ENCODE measurements at places on chromosomes 6 and 20.

DNA sequence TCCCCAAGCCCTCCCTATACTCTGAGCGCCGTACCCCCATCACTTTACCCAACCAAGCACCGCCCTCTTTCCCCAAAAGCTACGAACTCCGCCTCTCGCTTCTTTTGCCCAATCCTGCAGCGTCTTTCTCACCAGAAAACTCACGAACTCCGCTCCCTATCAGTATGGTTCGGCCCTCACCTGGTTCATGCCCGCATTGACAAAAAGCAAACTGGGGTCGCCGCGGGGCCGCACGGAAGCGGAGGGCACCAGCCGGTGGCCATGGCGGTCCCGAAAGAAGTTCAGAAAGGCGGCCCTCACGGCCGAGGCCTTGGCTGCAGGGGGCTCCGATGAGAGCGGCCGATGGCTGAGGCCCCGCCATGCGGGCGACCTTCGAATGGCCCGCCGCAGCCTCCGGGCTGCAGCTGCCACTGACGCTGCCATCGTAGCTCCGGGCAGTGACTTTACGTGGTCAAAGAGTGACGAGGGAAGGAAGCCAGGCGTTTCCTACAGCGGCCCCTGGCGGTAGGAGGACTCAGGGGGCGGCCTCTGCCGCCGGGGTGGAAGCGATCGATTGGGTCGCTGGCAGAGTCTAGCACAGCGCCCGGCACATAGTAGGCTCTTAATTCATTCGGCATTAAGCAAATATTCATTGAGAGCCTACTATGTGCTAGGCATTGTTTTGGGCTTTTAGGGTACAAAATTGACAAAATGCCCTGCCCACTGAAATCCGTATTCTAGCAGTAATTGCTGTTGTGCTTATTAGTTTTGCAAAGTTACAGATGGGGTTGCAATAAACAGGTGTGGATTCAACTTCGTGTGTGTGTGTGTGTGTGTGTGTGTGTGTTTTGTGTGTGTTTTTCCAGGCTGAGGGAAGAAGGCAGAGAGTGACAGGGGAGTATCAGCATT, at the start of gene AARS2:
Gene AARS2, minus strand, starts transcription at position 447 of the 888 bp plus-strand sequence. Its CDS starts 24 bp downstream, at position 423.
- DNase-seq, result peak; percentile 95

- DNase-seq, result no peak
Observed at GRCh38 chr6:111950661-111951496, 77.6 kb upstream of the FYN start.

DNA sequence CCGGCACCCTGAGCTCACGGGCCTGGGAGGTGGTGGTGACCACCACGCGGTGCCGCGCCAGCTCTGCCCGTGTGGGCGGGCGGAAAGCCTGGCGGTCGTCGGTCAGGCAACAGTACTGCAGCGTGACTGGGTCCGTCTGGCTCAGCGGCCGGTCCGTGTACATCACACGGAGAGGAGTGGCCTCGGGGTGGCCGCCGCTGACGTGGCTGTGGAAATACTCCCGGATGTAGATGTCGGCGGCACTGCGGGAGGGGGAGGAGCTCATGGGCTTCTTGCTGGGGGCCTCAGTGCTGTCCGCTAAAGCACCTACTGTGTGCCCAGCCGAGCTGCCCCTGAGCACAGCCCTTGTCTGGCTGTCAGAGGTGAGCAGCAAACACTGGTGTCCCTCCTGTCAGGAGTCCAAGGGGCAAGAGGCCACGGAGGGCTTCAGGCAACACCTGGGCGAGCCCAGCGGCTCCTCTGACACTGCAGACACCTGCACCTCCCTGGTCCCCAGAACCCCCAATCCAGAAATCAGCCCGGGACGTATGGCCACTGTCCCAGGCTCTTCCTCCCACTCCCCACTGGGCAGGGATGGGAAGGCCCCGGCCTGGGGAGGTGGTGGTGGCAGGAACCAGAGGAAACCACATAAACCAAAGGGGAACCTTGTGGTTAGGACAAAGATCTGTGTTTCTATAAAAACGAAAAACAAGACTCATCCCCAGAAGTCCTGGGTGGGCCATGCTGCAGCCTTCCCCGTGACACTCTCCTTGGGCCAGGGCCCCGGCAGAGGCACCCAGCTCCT, 6.5 kb downstream of the HELZ2 start:
- no peak for DNase-seq

- no peak for DNase-seq
Observed at GRCh38 chr6:159282421-159282820, 113.2 kb downstream of the FNDC1 start.

DNA sequence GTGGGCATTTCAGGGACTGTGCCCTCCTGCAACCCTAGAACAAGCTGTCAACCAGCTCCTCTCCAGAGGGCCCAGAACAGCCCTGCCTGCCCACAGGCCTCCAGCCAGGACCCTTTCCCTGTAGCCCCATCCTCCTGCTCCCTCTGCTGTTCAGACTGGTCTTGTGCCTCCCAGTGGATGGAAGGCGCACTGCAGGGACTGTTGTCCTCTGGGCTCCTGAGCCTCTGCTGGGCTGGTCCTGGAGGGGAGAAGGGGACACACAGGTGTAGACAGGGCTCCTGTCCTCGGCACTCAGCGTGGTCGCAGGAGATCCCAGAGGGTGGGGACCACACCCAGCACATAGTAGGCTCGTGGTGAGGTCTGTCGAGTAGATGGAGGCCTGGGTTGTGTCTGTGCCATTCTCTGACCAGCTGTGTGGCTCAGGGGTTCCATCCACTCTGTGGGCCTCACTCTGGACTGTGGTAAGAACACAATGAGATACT, 11.5 kb downstream of the ITPR3 start:
- peak; percentile 95 for DNase-seq

GRCh38 chr6:131208787-131209186, 73.5 kb downstream of the AKAP7 start:
- DNase-seq, result no peak

DNA sequence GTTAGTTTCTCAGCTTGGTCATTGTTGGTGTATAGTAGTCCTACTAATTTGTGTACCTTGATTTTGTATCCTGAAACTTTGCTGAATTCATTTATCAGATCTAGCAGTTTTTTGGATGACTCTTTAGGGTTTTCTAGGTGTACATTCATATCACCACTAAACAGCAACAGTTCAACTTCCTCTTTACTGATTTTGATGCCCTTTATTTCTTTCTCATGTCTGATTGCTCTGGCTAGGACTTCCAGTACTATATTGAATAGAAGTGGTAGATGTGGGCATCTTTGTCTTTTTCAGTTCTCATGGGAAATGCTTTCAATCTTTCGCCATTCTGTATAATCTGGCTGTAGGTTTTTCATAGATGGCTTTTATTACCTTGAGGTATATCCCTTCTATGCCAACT, 61.3 kb upstream of the HEY2 start:
- no peak for DNase-seq

- DNase-seq, result no peak
Observed at GRCh38 chr6:158826819-158827501, 7.8 kb upstream of the EZR start.

GRCh38 chr6:71727632-71728294, 158.6 kb upstream of the RIMS1 start:
- no peak for DNase-seq

DNA sequence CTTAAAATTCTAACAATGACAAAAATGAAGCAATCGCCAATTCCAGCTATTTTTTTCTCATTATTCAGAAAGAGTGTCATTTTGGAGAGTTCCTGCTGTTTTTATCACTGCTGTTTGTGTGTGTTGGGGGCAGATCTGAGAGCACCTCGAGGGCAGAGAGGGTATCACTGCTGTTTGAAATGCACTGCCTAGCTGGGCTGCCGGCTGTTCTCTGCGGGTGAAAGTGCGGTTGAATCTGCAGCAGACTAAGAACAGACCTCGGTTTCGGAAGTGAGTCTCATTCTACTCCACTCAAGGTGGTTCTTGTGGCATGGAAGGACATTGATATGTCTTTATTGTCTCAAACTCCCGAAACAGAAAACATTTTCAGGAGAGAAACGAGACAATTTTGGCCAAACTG, 18.3 kb downstream of the INSM1 start:
- DNase-seq, result no peak

DNA sequence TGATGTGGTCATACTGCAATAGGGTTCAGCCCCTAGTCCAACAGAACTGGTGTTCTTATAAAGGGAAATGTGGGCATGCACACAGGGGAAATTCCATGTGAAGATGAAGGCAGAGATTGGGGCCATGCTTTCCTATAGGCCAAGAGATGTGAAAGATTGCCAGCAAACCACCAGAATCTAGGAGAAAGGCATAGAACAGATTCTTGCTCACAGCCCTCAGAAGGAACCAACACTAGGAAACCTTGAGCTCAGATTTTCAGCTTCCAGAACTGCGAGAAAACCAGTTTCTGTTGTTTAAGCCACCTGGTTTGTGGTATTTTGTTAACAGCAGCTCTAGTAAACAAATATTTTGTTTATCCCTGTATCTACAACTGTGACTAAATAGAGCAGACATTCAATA, 197.6 kb upstream of the CITED2 start:
- no peak for DNase-seq

GRCh38 chr6:36634317-36635108, 40.4 kb downstream of the SRSF3 start:
- DNase-seq, result no peak

DNA sequence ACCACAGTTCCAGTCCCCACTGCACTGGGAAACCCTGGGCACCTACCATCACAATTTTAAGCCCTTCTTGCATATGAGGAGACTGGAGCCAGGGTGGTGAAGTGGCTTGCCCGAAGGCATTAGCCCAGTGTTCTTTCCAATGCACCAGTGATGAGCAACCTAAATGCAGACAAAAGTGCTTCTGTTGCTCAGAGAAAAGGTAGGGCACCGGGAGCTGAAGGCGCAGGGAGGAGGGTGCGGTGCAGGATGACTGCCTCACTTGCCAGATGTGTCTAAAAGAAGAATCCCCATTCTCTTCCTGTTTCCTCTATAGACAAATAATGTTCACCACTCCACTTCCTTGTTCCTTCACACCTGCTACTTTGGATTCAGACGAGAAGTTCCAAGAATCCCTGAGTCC, 86.5 kb downstream of the QRSL1 start:
- DNase-seq, result no peak

DNA sequence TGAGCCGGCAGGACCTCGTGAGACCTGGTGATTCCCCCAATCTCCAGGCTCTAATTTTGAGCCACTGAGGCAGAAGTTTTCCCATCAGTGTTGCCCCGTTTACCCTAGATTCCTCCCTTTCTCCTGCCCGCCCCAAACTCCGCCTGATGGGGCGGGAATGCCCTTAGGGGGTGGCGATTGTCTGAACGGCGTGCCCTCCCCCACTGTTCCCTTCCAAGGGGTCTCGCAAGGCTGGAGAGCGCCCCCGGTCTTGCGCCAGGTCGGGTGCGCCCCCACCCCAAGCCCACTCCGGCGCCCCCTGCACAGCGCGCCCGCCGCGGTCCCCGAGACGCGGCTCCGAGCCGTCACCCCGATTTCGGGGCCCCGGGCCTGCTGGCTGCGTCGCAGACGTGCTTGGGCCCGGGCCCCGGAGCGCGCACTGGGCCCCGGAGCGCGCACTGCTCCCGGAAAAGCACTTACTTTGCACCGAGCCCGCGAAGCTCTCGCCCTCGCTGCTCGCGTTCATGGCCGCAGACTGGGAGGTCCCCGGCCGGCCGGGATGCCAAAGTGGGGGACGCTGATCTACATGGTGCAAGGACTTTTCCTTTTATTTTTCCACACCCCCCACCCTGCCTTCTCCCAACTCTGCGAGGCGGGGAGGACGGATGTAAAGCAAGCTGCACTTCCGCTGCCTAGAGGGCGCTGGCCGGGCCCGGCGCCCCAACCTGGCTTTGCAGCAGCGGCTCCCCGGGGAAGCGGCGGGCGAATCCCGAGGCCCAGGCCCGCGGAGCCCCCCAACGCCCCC, at the start of gene ZFP64:
Gene ZFP64, minus strand, starts transcription at position 648 of the 784 bp plus-strand sequence. Its CDS starts 143 bp downstream, at position 505.
- peak; percentile 82 for DNase-seq

- no peak for DNase-seq
Observed at GRCh38 chr20:49892260-49892659, 23.1 kb downstream of the SPATA2 start.

DNA sequence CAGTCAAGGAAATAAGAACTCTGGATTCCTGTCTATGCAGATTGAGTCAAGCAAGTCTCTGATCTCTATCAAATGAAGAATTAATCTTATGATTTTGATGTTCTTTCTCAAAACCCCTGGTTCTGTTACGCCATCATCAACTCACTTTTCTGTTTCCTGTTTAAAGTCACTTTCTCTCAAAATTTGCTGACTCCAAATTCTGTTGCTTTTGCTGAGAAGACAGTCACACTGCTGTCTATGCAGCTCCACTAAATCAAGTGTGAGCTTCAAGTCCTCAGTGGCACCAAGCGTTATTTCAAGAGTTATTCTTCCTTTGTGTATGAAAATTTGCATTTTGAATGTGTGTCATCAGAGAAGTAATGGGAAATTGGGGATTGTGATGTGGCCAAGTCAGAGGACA, 663.3 kb downstream of the KIF16B start:
- no peak for DNase-seq

- DNase-seq, result no peak
Observed at GRCh38 chr6:143335865-143336264, 114.6 kb downstream of the ADAT2 start.

- no peak for DNase-seq
Observed at GRCh38 chr6:7132398-7133035, 24.8 kb downstream of the RREB1 start.

DNA sequence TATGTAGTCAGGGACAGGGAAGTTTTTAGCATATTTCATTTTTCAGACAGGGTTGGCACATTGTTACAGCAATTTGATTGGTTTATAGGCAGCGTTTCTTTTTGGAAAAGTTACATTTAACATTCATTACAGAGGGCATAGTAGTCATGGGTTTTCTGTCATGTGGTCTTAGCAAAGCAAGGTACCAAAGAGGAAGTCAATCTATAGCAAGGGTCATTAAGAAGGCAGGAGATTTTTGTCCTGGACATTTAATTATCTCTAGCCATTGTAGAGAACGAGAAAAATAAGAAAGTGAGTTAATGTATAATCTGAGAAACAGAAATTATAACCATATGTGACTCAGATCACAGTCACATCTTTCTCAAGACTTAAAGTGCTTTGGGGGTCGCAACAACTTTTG, 47.4 kb downstream of the TPD52L1 start:
- no peak for DNase-seq

GRCh38 chr6:149363154-149363553, 36.9 kb upstream of the SUMO4 start:
- peak; percentile 51 for DNase-seq

GRCh38 chr6:158861686-158862381, 42.7 kb upstream of the EZR start:
- no peak for DNase-seq

DNA sequence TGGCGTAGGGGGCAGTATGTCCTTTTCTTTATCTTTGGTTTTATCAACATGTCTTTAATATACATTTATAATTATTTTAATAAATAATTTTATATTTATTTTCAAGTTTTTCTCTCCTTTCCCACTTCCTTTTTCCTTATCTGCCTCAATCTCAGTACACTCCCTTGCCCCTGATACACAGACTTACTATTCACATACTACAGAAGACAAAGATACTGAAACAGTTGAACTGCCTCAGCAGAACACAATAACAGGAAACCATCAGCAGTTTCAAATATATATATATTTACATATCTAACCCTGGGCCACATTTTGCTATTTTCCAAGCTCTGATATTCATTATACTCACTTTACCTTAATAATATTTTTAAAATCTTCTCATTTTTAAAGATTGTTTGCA, 19.8 kb downstream of the IBTK start:
- no peak for DNase-seq

Measured in GM23338 (cell line).